ENCODE measurements at places on chromosomes 12 and 14. TPM values are rescaled to one million over a fixed set of nuclear protein-coding genes. Genes with fewer than 3 reads are reported as not detected.

DNA sequence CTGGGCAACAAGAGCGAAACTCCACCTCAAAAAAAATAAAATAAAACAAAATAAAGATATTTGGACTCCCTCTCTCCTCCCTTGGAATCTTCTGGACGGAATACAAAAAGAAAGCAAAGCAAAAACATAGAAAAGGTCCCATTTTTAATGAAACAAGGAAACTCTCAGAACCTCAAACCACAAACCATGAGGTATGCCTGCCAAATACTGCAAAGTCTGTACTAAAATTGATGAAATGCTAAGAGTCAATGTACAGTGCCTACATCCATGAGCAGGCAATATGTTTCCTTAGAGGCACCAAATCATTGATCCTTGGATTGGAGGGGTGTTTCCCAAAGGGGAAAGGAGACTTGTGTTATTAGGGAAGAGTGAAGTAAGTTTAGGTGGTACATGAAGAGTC is 8.2 kb upstream of the RPS6KA5 start:
- DNase-seq = no peak

DNA sequence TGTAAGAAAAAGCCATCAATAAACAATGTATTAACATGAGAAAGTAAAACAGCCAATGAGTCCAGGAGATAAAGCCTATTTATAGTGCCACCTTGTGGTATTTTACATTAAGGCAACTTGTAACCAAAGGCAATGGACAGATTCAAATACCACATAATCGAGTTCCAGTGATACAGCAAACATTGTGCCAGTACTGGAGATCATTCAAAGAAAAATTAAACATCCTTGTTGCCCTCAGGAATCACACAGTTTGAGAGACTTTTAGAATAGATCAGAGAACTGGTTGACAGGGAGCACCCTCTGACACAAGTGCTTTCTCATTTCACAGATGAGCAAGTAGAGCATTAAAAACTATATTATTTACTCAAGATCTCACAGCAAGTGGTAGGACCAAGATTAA is 98.1 kb downstream of the DDHD1 start:
- peak; percentile 51 for DNase-seq

DNA sequence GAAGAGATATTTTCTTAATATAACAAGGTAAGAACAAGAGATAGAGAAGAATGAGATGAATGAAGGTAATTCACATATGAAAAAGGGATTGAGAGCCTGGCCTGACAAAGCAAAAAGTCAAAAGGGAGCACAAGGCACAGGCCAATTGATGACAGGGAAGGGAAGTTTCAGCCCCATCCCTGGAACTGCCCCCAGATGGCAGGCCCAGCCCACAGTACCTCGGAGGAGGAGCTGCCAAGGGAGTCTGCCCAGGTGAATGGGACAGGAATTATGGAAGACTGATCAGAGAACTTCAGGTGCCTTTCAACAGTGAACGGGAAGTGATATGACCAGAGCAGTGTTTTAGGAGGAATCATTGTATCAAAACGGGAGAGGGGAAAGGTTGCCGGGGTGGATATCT is 15.7 kb downstream of the SNRPF start:
- DNase-seq = no peak

The PPP4R4 gene
- 1.00 TPM for total RNA-seq

The CLEC1A gene
- not detected for total RNA-seq

The POLE2 gene
- 30.3 TPM for total RNA-seq

The DACT1 gene
- total RNA-seq = not detected

The EGLN3 gene
- total RNA-seq = not detected
